ENCODE measurements at places on chromosomes 3 and 15.
A peak's percentile ranks its signal among the peaks of the same experiment; 100 is the strongest.

- no peak for DNase-seq
Measured at GRCh38 chr3:48661501-48662144, 1.1 kb downstream of the CELSR3 start.

DNA sequence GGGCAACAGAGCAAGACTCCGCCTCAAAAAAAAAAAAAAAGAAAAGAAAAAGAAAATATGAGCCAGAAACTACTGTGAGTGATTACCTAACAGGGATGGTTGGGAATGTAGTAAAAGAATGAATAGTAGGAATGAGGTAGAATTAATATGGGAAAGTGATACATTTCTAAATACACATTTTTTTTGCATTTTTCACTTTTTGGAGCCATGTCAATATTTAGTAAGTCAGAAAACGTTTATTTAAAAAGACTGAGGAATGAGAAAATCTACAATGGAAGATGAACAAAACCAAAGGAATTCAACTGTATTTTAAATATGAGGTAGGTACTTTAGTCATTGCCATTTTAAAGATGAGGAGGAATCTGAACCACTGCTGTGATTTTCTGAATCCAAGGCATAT, 817.2 kb upstream of the CADM2 start:
- no peak for DNase-seq

- no peak for DNase-seq
Measured at GRCh38 chr3:120049881-120050539, 44.2 kb downstream of the GSK3B start.

- peak; percentile 91 for DNase-seq
Measured at GRCh38 chr15:47609693-47610092, 107.6 kb upstream of the SEMA6D start.

DNA sequence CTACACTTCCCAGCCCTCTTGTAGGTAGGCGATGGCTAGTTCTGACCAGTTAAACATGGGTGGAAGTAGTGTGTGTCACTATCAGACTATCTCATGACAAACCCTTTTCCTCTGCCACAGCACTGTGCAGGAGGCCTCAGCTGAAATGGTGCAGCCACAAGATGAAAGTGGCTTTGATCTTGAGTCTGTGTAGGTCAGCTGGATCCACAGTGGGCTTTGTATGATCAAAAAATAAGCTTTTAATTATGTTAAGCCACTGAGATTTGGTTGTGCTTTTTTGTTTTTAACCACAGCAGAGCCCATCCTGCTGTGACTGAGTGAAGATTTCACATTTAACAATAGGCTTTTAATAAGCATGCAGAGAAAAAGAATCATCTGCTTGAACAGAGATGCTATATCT, 19.7 kb downstream of the RCN2 start:
- no peak for DNase-seq

DNA sequence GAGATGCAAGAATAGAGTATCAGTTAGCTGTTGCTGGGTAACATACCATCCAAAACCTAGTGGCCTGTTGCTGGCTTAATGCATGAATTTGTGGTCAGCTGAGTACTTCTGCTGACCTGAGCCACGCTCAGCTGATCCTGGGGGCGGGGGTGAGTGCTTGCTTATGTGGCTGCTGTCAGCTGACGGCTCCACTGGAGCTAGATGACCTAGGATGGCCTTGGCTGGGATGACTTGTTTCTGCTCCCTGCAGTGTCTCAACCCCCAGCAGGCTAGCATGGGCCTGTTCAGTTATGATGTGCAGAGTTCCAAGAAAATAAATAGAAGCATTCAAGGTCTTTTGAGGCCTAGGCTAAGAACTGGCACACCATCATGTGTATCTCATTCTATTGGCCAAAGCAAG, 63.9 kb downstream of the FBLN2 start:
- DNase-seq, result no peak

- DNase-seq, result peak; percentile 81
Measured at GRCh38 chr3:196969660-196970546, 1.3 kb upstream of the PIGZ start.

- peak; percentile 60 for DNase-seq
Measured at GRCh38 chr15:90286678-90287077, 21.2 kb downstream of the NGRN start.

Measured in NCI-H82 (cell line).